ENCODE measurements at places on chromosomes 3 and 15.

GRCh38 chr3:56763233-56763632, 38.5 kb downstream of the ARHGEF3 start:
- no peak for DNase-seq

- no peak for DNase-seq
Observed at GRCh38 chr3:135598597-135598996, 366.9 kb upstream of the PPP2R3A start.

DNA sequence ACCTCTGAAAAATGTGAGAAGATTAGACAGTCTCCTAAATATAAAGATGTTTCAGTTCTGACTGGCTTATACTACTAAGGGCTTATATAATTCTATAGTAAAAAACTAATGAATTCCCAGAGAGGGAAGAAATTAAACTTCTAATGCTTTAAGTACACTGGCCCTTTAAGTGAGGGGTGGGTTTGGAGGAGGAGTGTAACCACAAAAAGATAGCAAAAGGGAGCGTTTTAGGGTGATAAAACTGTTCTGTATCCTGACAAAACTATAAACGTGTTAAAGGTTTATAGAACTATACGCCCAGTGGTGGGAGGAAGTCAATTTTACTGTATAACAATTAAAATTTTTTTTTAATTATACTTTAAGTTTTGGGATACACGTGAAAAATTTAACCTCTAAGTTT, 45.8 kb downstream of the CEP152 start:
- no peak for DNase-seq

GRCh38 chr3:72960812-72961518, 35.6 kb upstream of the PPP4R2 start:
- no peak for DNase-seq

All from epithelial cell of prostate (primary cell).